CD4-positive, alpha-beta T cell treated with Interleukin-2 at 100 ng/mL for 4 hours (primary cell): ENCODE measurements at places on chromosomes 16 and 17.

GRCh38 chr17:82086941-82087906 lies 10.8 kb downstream of the FASN start:
- DNase-seq: no peak

- peak; percentile 59 for DNase-seq
Measured at GRCh38 chr16:88681709-88682451, 4.4 kb downstream of the SNAI3 start.

- DNase-seq: no peak
Measured at GRCh38 chr17:76241691-76242255, 1.5 kb upstream of the RNF157 start.

- no peak for DNase-seq
Measured at GRCh38 chr16:53495325-53495724, 7.7 kb downstream of the AKTIP start.

GRCh38 chr17:36614933-36615332 lies 13.6 kb downstream of the MRM1 start:
- DNase-seq: no peak
